GM23248 (cell line): ENCODE measurements at places on chromosomes 6 and 20.

DNA sequence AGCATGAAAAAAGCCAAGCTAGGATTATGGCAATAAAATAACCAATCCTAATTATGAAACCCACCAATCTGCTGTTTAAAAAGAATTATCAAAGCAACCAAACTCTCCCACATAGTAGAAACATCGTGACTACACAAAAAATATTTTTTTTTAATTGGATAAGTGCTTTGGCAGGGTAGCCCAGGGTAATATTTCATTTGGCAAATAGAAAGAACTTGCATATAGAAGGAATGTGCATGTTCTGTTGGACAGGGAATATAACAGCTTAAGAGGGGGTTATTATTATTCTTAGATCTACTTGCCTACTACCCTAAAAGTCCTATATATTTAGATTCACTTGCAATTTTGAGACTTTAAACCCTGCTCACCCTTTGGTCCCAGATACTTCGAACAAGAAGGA, 972 bp downstream of the GSTA3 start:
- DNase-seq = no peak
- no peak overlapping the region for H3K27ac ChIP-seq
- H3K27me3 ChIP-seq = no peaks in the 10 kb centered on the region

DNA sequence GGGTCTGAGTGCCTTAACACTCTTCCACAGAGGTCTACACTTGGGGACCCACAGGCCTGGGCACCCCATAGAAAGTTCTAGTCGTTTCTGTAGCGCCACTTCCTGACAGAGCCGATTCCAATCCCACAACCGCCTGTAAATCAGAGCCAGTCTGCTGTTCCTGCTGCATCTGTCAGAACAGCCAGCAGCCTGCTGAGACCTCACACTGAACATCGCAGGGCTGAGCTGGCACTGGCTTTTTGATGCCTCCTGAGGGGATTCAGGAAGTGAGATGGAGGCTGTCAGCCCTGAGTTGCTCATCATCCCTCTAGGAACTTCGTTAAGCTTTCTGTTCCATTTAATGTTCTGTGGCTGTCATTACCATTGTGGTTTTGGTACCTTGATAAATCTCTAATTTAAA, 48.9 kb downstream of the DCBLD1 start:
- H3K27me3 ChIP-seq = no peaks in the 10 kb centered on the region
- H3K27ac ChIP-seq = peak overlapping the region; percentile 66
- DNase-seq = peak; percentile 60
- peaks cover 19% of the 10 kb centered on the region for H3K4me1 ChIP-seq

DNA sequence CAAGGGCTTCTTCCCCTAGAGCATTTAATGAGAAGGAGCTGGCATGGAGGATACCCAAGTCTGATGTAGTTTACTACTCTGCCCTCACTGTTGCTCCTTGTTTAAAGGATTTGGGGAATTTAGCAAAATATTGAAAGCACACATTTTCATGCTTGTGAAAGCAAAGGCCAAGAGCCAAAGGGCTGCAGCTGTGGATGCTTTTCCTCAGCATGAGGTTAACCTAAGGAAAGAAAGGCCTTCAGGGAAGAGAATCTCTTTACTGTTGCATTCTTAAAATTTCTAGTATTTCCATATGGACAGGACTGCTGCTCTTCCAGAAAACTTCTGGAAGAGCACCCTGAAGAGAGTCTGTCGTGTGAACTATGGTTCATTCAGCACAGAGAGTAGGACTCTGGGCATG, 45.9 kb upstream of the SASH1 start:
- H3K4me1 ChIP-seq = peaks cover 9% of the 10 kb centered on the region
- H3K27me3 ChIP-seq = no peaks in the 10 kb centered on the region
- no peak overlapping the region for H3K4me3 ChIP-seq
- peaks cover 35% of the 10 kb centered on the region for H3K36me3 ChIP-seq

- peak overlapping the region; percentile 51 for H3K27ac ChIP-seq
- H3K27me3 ChIP-seq = no peaks in the 10 kb centered on the region
- no peak overlapping the region for H3K4me3 ChIP-seq
Measured at GRCh38 chr6:139126255-139126654, 8.6 kb upstream of the HECA start.

DNA sequence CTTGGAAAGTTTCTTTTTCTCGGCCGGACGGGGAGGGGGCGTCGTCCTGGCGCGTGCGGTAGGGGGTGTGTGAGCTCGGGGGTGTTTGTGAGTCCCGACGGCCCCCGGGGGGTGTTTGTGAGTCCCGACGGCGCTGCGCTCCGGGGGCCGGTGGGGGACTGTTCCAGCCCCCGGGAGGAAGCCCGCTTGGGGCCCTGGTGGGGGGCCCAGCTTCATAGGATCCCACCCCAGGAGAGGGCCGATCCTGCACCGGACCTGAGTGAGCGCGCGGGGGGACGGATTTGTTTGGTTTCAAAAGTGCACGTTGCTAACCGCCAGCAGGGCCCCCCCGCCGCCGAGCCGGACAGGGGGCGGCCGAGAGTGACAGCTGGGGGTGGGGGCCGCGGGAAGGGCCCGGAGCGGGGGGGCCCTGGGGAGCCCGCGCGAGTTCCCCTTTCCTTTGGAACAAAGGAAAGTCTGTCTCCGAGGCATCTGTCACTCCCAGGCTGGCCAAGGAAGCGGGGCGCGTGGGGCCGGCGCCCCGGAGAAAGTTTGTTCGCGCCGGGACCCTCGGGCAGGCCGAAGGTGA, 485 bp downstream of the TGIF2 start:
- no peak overlapping the region for H3K27ac ChIP-seq
- H3K36me3 ChIP-seq = no peaks in the 10 kb centered on the region
- DNase-seq = peak; percentile 33
- no peaks in the 10 kb centered on the region for H3K27me3 ChIP-seq
- peak overlapping the region; percentile 80 for H3K4me3 ChIP-seq
- H3K4me1 ChIP-seq = no peaks in the 10 kb centered on the region

- H3K4me1 ChIP-seq = no peaks in the 10 kb centered on the region
- no peak overlapping the region for H3K27ac ChIP-seq
- DNase-seq = peak; percentile 22
- 0 out of 2 replicates have a peak, but pooled peaks cover 2% of the 10 kb centered on the region for H3K27me3 ChIP-seq
- H3K36me3 ChIP-seq = no peaks in the 10 kb centered on the region
Measured at GRCh38 chr20:48189181-48189580, 403.9 kb upstream of the SULF2 start.

DNA sequence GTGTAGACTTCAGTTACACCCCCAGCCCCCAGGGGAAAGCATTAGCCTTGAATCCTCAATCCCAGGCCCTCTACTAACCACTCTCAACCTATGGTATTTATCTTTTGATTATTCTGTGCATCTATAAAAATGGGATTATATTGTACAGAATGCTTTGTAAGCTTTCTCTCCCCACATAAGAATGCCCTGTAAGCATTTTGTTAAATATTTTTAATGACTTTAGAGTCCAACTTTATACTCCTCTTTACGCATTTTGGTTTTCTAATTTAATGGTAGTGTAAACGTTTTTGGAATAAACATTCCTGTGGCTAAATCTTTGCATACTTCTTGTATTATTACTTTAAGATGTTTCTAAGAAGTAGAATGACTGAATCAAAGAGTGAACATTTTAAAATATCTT, 35.4 kb downstream of the FBXO9 start:
- no peak for DNase-seq
- H3K36me3 ChIP-seq = peaks cover 58% of the 10 kb centered on the region
- no peak overlapping the region for H3K4me3 ChIP-seq
- H3K27me3 ChIP-seq = no peaks in the 10 kb centered on the region
- peaks cover 20% of the 10 kb centered on the region for H3K4me1 ChIP-seq

DNA sequence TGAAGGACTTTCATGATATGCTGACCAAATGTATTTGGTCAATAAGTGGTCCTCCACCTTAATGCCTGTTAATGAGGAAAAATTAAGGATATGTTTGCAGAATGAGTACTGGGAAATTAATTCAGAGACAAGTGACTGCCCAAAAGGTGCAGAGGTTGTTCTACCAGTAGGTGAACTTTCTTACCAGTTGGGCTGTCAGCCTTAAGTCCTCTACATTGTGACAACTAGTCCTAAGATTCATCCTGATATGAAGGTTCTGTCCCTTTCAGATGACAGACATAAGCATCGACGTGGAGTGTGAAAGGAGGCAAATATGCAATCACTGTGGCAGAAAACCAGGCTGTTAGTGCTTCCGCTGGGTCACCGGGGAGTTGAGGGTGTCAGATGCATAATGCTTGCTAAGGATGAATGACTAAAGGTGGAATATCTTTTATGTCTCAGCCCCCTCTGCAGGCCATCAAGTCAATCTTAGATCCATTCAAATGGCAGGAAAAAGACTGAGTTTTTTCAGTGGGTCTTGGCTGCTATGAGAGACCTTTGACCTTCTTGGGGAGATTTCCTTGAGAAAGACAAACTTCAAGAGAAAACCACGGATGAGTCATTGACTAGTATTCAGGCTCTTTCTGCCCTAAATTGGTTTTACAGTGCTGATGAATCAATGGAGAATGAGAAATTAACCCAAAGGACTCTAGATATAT, 226.0 kb downstream of the TPBG start:
- H3K27me3 ChIP-seq = no peaks in the 10 kb centered on the region
- H3K4me3 ChIP-seq = no peak overlapping the region
- H3K4me1 ChIP-seq = peaks cover 11% of the 10 kb centered on the region
- H3K27ac ChIP-seq = no peak overlapping the region
- no peaks in the 10 kb centered on the region for H3K36me3 ChIP-seq

DNA sequence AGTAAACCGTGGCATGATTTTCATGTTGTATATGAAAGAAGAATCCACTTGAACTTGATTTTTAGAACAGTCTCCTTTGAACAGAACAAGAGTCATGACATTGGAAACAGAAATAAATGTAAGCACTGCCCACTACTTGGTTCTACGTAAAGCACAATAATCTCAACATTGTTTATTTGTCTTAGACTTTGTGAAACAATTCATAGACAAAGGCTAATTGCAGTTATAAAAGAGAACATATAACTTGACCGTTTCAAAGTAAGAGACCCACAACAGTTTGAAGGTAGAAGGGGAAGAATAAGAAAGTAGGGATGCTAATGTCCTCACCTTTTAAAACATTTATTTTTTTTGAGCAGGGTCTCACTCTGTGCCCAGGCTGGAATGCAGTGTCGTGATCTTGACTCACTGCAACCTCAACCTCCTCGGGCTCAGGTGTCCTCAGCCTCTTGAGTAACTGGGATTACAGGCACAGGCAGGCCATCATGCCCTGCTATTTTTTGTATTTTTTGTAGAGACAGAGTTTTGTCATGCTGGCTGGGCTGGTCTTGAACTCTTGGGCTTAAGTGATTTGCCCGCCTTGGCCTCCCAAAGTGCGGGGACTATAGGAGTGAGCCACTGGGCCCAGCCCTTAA, 71.1 kb downstream of the POPDC3 start:
- no peaks in the 10 kb centered on the region for H3K27me3 ChIP-seq
- H3K27ac ChIP-seq = no peak overlapping the region
- no peaks in the 10 kb centered on the region for H3K36me3 ChIP-seq
- no peak overlapping the region for H3K4me3 ChIP-seq
- no peaks in the 10 kb centered on the region for H3K4me1 ChIP-seq

- H3K36me3 ChIP-seq = no peaks in the 10 kb centered on the region
- H3K27me3 ChIP-seq = no peaks in the 10 kb centered on the region
- no peak overlapping the region for H3K4me3 ChIP-seq
Measured at GRCh38 chr6:55980627-55981211, 105.3 kb upstream of the BMP5 start.

GRCh38 chr6:11062083-11062482, 18.0 kb upstream of the ELOVL2 start:
- H3K4me3 ChIP-seq = no peak overlapping the region
- no peaks in the 10 kb centered on the region for H3K4me1 ChIP-seq
- no peaks in the 10 kb centered on the region for H3K36me3 ChIP-seq
- no peak for DNase-seq
- no peak overlapping the region for H3K27ac ChIP-seq

- H3K4me1 ChIP-seq = no peaks in the 10 kb centered on the region
- H3K27me3 ChIP-seq = peaks cover 3% of the 10 kb centered on the region; the same call in 1 of the 2 replicates
- no peak overlapping the region for H3K27ac ChIP-seq
- no peaks in the 10 kb centered on the region for H3K36me3 ChIP-seq
- H3K4me3 ChIP-seq = no peak overlapping the region
Measured at GRCh38 chr20:6165346-6165745, 42.5 kb upstream of the FERMT1 start.

- H3K27ac ChIP-seq = no peak overlapping the region
- no peak for DNase-seq
- peaks cover 13% of the 10 kb centered on the region for H3K4me1 ChIP-seq
- peak overlapping the region; percentile 68 for H3K4me3 ChIP-seq
- peaks cover 35% of the 10 kb centered on the region for H3K27me3 ChIP-seq
Measured at GRCh38 chr6:84774985-84775284, 10.5 kb upstream of the TBX18 start.

DNA sequence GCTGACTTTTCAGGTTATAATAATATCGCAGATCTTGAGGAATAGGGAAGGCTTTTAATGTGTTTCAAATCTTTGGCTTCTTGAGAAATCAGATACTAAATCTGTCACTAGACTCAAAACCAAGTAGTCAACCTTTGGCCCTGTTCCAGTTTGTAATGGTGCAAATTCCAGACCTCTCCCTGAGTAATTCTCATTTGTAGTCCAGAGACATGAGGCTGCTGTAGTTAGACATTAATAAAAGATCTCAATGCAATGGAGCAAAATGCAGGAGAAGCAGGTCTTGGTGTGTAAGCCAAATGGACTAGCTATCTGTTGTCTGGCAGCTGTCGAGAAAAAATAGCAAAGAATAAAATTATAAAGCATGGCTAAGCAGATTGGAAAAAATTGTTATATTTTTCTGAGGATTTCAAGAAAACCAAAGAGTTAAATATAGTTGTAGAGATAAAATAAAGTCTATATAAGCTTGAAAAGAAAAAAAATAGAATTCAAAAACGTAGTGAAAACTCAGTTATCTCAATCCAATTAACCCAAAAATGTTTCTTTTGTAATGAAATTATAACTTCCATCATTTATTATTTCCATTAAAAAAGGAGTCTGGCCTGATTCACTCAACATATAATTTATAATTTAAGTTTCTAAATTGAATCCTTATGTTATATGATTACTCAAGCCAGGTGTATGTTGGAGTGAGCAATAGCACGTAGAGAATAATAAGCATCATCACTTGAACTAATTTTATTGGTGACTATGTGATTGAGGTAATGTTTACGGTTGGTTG, 161.5 kb upstream of the ADGRB3 start:
- H3K4me3 ChIP-seq = no peak overlapping the region
- H3K27ac ChIP-seq = no peak overlapping the region
- DNase-seq = no peak
- no peaks in the 10 kb centered on the region for H3K27me3 ChIP-seq

- peaks cover 22% of the 10 kb centered on the region for H3K4me1 ChIP-seq
- no peaks in the 10 kb centered on the region for H3K27me3 ChIP-seq
- H3K36me3 ChIP-seq = no peaks in the 10 kb centered on the region
- peak; percentile 32 for DNase-seq
- H3K4me3 ChIP-seq = no peak overlapping the region
- H3K27ac ChIP-seq = no peak overlapping the region
Measured at GRCh38 chr20:4051413-4052138, 36.2 kb upstream of the RNF24 start.

GRCh38 chr6:154382740-154383139, 26.1 kb upstream of the IPCEF1 start:
- H3K27me3 ChIP-seq = peaks cover 8% of the 10 kb centered on the region
- H3K36me3 ChIP-seq = no peaks in the 10 kb centered on the region
- H3K27ac ChIP-seq = no peak overlapping the region
- peaks cover 10% of the 10 kb centered on the region for H3K4me1 ChIP-seq

GRCh38 chr6:75505424-75505823, 11.8 kb upstream of the FILIP1 start:
- H3K27ac ChIP-seq = no peak overlapping the region
- no peak for DNase-seq
- H3K4me1 ChIP-seq = no peaks in the 10 kb centered on the region
- H3K4me3 ChIP-seq = no peak overlapping the region

GRCh38 chr6:138577151-138577915, 78.0 kb upstream of the NHSL1 start:
- DNase-seq = no peak
- no peaks in the 10 kb centered on the region for H3K27me3 ChIP-seq
- H3K36me3 ChIP-seq = no peaks in the 10 kb centered on the region
- H3K4me3 ChIP-seq = no peak overlapping the region
- H3K27ac ChIP-seq = no peak overlapping the region
- no peaks in the 10 kb centered on the region for H3K4me1 ChIP-seq
